ENCODE measurements at places on chromosomes 1 and 21. TPM values are rescaled to one million over a fixed set of nuclear protein-coding genes. Genes with fewer than 3 reads are reported as not detected.

FCGR2B gene
- total RNA-seq: not detected

SELENON gene
- total RNA-seq: 9.9 TPM

CASQ1 gene
- total RNA-seq: not detected

AXDND1 gene
- not detected for total RNA-seq

TAF12 gene
- 31.7 TPM for total RNA-seq

GRCh38 chr1:17009706-17010105 is 2.0 kb downstream of the ATP13A2 start:
- no peak for DNase-seq

DNA sequence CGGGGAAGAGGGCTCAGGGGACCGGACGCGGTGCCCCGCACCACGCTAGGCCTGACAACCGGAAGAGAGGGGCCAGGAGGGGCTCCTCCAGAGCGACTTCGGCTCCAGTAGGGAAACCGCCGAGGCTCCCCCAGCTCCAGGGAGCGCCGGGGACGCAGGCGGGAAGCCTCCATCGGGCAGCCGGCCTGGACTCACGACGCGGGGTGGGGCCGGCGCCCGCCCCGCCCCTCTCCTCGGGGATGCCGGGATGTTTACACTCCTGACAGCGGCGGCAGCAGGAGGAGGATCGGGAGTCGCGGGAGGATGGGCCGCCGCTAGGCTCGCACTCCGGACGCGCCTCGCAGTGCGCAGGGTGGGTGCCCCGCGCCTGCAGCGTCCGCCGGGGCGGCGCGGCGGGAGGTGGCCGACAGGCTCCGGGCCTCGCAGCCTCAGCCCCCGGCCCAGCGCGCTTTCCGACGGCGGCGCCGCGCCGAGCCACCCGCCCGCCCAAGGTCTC is at the start of gene NEK7:
TSS of gene NEK7 (plus strand) at position 254 of the 496 bp plus-strand sequence. CDS start 75,583 bp downstream, outside the sequence.
- peak; percentile 92 for DNase-seq

GRCh38 chr1:157069601-157070000 is 24.1 kb upstream of the ARHGEF11 start:
- DNase-seq: no peak

DNA sequence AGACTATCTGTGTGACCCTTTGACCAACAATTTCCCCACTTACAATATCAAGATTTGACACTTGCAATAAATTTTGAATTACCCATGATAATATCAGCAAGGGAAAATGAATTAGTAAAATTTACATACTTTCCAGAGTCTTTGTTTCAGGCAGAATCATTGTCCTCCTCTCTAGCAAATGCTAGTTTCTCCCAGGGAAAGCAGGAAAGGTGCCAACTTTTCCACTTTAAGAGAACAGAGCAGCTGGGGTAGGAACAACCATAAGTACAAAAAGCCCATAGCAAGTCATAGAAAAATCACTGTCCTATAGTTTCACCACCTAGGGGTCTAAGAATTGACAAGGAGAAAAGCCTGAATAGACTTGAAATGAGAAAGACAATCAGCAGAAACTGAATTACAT is 67.1 kb upstream of the GUCA2B start:
- no peak for DNase-seq

- no peak for DNase-seq
These were observed 175.3 kb downstream of the PLPPR4 start for GRCh38 chr1:99439433-99440075.

DNA sequence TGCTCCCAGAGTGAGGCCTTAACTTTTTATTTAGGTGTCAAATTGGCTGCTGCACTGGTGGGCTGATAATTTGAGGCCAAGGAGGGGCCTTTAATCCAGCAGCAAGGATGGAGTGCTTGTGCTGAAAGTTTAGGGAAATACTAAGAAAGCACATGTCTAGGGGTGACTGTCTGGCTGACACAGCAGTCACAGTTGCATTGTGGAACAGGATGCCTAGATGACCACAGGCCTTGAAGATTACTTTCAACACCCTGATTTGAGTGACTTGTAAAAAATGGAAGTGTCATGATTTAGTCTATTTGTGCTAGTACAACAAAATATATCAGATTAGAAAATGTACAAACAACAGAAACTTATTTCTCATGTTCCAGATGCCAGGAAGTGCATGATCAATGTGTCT is 57.7 kb downstream of the ZNF697 start:
- DNase-seq: no peak

DNA sequence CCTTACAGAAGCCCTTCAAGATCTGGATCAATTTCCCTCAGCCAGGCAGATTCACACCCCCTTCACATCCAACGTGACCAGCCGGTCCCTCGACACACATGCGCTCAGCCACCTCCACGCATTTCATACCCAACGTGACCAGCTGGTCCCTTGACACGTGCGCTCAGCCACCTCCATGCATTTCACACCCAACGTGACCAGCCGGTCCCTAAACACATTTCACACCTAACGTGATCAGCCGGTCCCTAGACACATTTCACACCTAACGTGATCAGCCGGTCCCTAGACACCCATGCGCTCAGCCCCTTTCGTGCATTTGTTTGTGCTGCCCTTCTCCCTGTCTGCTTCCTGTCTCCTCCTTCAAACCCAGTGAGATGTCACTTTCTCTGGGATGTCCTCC is 8.8 kb upstream of the PAFAH2 start:
- no peak for DNase-seq

DNA sequence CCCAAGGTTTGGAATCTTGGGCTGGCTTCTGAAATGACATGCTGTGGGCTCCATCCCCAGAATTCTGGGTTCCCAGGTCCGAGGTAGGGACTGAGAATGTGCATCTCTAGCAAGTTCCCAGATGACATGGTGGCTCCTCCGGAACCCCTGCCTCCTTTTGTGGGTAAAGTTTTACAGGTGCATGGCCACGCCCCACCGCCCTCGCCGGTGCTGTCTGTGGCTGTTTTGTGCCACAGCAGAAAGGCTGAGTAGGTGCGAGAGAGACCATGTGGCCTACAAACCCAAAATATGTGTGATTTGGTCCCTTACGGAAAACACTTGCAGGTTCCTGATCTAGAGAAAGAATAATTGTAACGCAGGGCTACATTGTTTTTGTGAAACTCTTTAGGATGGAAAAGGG is 30.9 kb downstream of the SKI start:
- DNase-seq: peak; percentile 79

DNA sequence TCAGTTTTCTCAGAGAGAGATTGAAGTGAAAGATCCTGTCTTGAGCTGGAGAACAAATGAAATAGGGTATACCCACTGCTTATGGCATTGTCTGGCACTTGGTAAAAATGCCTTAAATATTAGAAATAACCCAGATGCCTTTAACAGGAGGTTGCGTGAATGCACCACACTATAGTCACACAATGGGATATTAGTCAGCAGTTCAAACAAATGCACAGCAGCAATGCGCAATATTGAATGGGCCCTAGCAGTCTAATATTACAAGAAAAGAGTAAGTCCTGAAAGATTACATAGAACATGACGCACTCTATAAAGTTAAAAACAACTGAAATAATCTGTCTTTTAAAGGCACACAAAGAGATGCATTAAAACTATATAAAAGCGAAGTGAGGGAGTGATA is 161.1 kb downstream of the EDEM3 start:
- DNase-seq: no peak
